ENCODE measurements at places on chromosomes 1 and 21.
A peak's percentile ranks its signal among the peaks of the same experiment; 100 is the strongest.

DNA sequence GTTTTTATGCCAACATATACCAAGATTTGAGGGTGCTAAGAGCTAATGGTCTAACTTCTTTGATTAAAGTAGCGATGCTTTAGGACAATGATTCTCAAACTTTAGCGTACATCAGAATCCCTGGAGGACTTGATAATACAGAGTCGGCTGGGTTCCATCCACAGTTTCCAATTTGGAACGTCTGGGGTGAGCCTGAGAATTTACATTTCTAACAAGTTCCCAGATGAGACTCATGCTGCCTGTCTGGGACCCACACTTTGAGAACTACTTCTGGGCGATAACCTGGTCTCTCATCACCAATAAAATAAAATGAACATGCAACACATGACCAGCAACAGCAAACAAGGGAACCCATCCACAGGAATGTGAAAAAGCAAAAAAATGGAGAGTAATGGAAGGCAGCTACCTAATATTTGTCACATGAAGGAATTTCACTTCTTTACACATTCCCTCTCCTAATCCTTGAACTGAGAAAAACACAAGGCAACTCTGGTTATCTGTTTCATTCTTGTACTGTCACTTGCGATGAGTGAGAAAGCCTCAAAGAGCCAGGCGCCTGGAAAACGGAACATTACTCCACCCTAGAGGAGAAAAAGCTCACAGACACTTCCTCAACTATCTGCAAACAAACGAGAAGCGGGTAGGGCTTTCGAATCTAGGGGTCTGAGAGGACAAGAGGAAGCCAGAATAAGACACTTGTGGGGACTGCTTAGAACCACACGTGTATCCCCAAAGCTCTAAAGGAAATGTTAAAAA, 14.0 kb downstream of the HSF2BP start:
- DNase-seq: no peak

DNA sequence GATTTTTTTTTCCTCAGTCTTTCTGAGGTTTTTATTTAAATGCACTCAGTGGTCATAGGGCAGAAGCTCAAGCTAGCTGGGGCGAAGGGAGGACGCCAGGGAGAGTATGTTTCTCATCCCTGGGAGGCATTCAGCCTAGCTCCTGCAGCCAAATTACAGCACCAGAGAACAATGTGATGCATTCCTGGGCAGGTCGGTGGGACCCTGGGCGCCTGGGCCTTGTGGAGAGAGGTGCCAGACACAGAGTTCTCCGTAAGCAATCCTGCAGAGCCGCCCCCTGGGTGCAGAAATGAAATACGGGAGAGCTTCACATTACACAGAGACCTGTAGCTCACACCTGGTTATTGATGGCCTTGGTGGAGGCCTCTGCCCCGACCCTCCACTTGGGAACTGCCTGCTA, 15.5 kb downstream of the WNT2B start:
- no peak for DNase-seq

GRCh38 chr1:229093609-229094336, 177.1 kb upstream of the RAB4A start:
- DNase-seq: no peak

DNA sequence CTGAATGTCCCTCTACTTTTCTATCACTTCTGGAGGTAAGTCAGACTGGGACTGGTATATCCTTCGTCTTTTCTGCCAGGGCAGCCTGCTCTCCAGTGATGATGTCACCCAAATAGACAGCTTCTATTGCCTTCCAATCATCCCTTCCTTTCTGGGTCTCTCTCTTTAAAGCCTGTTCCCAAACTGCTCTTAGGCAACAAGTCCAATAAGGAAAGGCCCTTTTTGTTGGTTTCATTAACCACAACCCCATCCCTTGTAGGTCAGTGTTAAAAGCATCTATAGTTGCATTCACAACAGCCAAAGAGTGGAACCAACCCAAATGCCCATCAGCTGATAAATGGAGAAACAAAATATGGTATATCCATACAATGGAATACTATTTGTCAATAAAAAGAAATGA, 114.4 kb downstream of the CNIH3 start:
- DNase-seq: no peak

- no peak for DNase-seq
These were observed 4.8 kb upstream of the ALG6 start for GRCh38 chr1:63362578-63362977.

GRCh38 chr1:175002910-175003517, 3.3 kb downstream of the CACYBP start:
- no peak for DNase-seq

DNA sequence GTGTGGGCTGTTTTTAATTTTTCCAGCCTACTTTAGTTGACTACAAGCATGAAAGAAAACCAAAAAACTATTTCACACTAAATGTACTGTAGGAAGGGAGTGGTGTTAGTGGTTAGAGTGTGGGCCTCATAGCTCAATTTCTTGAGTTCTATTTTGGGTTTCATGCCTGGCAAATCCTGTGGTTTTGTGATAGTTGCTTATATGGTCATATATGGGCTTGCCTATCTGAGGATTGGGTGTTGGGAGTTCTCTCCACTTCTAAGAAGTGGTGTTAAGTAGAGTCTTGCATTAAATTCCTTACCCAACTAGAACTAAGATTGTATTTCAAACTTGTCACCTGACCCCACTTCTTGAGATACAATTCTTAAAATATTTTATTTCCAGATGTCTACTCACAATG, 37.8 kb upstream of the COL11A1 start:
- DNase-seq: no peak

GRCh38 chr21:45449658-45450422, 44.9 kb downstream of the COL18A1 start:
- DNase-seq: no peak

DNA sequence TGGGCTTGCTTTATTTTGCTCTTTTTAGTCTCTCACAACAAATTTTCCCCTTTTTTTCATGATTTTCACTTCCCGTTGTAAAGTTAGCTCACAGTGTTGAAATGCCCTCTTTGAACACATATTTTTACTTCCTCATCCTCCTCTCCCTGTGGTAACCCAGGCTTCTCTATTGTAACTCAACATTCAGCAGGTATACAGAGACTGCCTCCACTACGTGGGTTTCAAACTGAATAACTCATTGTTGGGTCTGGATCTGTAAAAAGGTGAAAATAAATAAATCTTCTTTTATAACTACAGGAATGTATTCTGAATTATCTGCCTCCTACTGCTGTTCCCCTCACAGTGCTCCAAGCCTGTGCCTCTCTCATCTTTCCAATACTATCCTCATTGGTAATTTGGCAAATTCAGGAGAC, 166.4 kb downstream of the RUNX1 start:
- no peak for DNase-seq

GRCh38 chr1:175287377-175287776, 94.8 kb upstream of the KIAA0040 start:
- DNase-seq: peak; percentile 31

DNA sequence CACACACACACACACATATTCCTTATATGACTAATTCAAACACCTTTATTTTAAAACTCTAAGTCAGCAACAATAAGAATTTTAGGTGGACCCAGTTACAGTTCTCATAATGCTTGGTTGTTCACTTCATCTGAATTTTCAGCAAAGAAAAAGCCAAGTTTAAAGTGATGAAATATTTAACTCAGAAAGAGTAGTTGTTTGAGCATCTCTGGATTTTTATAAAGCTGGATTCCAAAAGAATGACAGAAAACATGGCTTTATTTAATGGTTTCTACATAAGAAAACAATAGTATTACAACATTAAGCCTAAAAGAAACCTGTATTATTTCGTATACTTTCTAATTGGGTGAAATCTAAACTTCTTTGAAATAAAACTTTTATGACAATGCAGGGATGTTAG, 54.2 kb upstream of the ADAMTS5 start:
- DNase-seq: no peak

DNA sequence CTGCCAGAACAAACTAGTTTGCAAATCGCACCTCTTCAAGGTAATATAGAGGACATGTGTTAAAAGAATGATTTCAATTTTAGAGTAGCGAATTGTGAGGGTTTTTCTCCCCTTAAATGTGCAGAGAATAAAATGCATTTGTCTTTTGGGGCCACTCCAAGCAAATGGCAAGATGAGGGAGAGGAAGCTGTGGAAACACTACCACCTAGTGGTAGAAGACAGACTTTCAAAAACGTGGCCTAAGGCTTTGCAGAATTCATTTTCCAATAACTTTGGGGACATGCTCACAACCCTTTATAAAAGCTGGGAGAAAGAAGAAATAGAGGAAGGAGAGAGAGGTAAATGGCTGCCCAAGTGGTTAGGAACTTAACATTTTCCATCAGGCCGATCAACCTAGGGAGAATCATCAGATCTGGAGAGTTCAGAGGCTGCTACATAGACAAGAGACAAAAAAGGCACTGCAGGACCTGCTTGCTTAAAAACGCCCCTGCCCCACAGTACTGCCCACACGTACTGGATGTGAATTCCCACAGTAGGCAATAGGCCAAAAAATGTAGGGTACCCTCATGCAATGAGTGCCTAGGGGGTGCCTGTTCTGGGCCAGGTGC, 15.7 kb upstream of the RCAN1 start:
- DNase-seq: peak; percentile 33

DNA sequence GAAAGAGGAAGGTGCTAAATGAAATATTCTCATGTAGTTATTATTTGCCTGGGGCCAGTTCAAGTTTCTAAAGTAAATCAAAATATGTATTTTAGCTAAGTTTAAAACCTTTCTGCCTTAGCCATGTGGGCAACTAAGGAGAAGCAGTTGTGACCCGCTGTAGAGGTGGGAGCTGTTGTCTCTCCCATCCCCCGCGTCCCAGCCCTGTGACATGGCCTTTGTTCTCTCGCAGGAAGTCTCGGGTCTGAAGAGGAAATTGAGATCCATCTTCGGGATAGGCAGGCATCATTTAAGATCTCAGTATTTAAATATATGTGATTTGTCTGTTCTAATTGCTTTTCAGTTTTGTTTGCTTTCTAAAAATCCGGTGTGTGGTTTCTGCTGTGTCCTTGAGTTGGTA, 121.5 kb downstream of the CAMTA1 start:
- no peak for DNase-seq

DNA sequence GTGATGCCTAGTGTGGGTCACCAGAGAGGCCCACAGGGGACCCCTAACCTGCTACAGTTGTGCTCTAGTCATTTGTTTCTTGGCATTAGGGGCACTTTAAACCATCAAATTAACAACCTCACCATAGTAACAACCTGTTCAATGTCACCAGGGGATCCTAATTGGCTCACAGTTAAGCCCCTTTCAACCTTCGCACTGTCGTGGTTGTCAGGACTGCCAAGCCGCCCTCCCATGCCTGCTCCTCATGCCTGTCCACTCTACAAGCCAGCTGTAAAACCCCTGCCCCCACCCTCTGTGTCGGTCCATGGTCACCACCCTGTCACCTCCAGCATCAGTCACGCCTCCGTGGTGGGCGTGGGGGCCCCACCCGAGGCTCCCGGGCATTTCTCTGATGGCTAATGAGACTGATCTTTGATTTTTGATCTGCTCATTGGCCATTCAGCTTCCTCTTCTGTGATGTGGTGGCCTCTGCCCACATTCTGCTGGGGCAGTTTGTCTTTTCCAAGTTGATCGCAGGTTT, 96.6 kb downstream of the WDR4 start:
- DNase-seq: no peak

DNA sequence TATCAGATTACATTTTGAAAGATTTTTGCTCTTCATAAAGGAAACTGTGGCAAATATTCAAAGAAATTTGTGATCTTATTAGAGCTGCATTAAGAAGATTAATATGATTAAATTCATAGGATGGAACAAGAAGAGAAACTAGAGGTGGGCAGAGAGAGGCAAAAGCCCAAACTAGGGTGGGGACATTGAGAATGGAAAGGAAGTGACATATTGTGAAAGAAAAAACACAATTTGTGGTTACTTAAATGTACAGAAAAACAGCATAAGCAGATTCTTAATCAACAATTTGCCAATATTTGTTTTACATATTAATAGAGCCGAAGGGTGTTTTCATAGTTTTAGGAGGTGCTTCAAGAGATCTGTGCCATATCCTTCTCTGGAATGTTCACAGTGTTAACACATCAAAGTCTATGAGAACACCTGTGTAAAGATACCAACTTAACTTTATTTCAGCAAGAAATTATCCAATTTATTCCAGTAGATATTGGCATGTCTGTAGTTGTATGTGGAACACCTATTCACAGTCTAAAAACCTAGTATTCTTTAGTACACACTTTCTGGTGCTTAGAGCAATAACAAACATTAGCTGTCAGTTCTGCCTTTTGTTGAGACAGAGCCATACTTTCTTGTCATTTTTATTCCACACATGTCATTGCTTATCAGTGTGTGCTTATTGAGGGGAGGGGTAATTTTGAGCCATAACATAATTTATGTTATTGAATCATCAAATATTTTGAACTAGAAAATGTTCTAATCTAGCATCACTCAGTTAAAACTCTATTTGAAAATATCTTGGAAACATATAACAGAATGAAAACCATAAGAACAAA, 401.5 kb downstream of the PTPRC start:
- DNase-seq: no peak

GRCh38 chr1:914131-914890, 9.4 kb upstream of the SAMD11 start:
- no peak for DNase-seq

GRCh38 chr1:65759516-65759915, 33.2 kb upstream of the PDE4B start:
- DNase-seq: no peak

DNA sequence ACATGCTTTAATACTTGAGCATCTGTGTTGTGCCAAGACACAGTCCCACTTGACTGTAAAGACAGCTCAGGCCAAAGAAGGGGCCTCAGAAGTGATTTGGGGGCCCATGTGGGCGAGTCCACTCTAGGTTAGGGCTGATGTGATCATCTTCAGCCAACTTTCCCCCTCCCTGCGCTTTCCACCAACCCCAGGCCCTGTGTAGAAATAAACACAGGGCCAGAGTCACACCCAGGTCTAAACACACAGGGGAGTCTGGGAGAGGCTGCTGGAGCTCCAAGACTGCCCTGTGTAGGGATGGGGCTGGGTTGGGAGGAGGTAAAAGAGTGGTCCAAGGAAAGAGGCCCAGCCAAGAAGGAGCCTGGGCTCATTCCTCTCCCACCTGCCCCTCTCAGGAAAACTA, 2.5 kb upstream of the WNT2B start:
- no peak for DNase-seq

DNA sequence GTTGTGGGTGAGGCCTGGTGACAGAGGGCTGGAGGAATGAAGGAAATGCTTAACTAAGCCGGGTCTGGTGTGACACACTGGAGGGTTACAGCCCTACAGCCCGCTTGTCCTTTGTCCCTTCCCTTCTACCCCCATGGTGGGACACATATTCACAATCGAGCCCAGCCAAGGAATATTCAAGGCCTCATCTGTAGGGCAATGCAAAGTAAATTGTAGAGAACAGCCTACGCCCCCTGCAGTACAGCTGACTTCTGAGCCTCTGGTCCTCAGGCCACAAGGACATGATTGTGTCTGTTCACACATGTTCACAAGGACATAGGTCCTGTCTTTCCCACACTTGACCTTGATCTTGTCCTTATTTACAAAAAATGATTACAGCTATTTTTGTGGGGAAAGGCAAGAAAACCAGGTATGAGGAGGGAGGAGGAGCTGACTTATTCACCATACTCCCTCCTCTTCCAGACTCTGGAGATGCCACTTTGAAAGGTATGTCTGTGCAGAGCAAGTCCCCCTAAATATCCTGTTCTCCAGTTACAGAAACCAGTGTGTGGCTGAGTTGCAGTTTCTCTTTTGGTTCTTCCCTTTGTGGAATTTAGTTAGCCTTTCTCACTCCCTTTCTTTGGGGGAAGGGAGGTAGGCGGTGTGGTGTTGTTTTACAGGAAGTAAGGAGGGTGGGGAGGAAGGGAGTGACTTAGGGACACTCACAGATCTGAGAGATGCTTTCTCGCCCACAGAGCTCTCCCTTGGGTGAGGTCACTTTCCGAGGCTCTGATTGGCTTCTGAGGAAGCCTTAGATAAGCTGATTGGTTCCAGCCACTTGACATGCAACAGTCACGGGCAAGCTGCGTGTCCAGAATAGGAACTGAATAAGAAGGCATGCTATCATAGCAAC, 14.6 kb downstream of the POLR3GL start:
- peak; percentile 99 for DNase-seq

Measured in GM12878 (cell line).